ENCODE measurements at places on chromosomes 7 and 10.

DNA sequence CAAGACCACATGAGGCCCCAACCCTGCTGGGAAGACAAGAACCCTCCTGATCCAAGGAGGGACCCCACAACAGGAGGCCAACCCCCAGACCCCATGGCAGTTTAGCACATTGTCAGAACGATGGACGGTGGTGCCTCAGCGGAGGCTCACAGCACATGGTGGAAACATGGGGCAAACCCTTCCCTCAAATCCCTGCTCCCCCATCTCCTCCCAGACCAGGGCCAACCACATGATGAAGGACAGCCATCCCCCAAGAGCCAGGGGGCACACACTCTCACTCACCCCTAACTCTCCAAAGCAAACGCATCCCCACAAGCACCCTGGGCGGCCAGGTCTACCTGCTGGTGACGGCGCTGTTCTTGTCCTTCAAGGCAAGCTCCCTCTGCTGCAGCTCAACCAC lies 83.9 kb downstream of the MAD1L1 start:
- DNase-seq, result no peak

DNA sequence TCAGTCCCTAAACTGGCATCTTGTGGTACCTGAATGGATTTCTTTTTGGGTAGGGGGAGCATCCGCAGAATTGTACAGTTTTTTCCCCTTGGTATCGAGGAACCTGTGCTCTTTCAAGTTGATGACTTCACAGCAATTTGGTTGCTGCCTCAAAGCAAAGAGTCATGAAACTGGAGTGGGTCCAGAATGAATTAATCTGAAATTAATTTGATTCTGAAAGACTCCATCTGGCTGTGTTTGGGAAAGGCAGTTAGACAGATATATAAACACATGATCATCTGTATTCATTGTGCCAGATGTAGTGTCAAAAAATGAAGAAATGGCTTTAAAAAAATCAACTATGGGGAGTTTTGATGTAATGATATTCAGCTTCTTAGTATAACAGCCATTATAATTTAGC lies 136.1 kb downstream of the CELF2 start:
- no peak for DNase-seq

DNA sequence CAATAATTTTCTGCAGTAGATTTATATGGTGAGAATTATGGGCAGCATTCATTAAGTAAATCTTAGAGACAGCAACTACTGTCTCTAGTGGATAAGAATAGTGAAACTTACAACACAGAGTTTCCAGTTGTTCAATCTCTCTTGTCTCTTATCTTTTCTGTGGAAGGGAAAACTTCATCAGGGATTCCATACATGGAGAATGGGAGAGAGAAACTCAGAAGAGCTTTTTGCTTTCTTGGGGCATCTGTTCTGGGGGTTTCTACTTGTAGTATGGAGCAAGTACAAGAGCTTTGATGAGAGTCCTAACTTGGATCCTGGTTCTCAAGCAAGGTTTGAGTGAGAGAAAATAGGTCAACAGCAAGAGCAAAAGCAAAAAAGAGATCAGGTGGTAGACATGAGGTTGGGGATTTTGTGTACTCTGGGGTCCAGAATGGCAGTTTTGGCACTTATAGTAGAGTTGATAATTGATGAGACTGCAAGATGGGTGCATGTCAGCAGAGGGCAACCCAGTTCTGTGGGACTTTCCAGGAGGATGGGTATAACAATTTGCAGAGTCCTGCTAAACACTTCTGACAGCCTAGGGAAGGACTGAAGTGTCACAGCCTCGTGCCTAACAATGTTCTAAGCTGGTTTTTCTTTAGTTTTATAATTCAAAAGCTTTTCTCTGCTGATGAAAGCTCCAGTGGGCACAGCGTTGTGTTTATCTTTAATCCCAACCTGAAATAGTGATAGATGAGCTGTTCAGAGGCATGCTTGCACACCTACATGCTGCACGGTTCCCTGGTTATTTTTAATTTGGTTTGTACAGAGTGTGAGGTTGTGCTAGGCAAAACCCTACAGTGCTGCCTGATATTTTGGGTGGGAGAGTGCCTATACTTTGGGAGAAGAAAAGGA lies 32.0 kb upstream of the STRIP2 start:
- DNase-seq, result peak; percentile 9

DNA sequence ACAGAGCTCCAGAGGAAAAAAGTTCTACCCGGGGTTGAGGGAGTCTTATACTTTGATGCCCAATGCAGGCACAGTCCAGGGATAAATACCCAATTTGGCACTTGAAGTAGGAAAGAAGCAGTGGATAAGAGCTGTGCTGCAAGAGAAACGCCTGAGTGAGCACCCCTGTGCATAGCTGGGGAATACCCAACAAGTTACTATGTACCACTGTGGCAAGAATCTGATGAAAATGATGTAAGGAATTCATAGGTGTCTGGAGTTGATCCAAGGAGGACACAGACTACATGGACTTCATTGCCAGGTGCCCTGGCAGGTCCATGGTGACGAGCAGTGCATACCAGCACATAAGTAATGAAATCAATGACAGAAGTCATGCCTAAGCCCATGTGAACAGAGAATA lies 183.7 kb upstream of the FEZF1 start:
- DNase-seq, result no peak

GRCh38 chr7:80387634-80388193 lies 124.2 kb downstream of the GNAT3 start:
- DNase-seq, result no peak

DNA sequence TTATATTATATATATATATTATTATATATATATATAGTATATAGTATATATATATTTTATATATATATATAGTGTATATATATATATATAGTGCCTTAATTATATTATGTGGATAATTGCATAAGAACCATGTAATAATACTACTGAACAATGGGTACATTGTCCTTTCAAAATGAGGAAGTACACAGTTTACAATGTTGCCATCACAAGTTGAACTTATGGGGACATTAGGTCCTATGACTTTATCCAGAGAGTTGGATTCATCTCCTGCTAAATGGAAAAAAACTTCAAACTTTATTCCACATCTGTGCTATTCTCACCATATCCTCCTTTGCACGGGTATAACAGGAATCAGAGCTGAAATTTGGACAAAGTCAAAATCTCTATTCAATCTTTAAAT lies 105.0 kb upstream of the AGR3 start:
- no peak for DNase-seq

DNA sequence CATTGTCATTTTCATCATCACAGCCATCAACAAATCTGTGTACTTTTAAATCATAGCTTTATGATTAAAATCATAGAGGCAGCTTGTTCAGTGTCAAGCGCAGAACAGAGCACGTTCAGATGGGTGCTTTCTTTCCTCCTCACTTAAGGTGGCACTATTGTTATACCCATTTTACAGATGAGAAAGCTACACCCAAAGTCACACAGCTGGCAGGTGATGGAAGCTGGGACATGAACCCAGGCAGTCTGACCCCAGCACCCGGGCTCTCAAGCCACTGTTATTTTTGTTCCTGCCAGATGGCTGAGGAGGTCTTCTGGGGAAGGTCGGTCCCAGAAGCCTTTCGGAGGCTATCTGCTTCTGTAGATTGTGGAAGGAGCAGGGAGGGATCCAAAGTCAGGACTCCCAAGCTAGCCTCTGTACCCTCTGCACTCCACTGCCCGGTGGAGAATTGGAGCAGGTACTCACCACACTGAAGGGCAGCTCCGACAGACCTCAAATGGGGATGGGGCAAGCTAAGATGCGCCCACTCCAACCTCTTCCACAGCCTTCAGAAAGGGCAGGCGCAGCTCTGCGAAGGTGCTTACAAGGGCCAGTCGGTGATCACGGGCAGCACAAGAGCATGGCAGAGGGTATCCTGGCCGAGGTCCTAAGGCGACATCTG lies 610 bp downstream of the AVPI1 start:
- DNase-seq, result peak; percentile 46

DNA sequence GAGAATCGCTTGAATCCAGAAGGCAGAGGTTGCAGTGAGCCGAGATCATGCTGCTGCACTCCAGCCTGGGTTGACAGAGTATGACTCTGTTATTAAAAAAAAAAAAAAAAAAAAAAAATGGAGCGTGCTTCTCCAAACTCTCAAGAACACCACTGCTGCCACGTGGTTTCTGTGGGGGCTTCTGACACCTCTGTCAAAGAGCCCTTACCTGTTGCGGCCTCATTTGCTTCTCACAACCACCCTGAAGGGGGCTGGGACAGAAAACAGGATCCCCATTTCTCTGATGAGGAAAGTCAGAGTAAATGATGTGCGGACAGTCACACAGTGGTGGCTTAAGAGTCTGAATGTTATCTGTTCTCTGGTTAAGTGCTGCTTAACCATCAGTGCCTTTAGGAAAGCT lies 95.3 kb downstream of the RNF216 start:
- DNase-seq, result no peak

All from dermis blood vessel endothelial cell (primary cell).